ENCODE measurements at places on chromosomes 4 and X.

DNA sequence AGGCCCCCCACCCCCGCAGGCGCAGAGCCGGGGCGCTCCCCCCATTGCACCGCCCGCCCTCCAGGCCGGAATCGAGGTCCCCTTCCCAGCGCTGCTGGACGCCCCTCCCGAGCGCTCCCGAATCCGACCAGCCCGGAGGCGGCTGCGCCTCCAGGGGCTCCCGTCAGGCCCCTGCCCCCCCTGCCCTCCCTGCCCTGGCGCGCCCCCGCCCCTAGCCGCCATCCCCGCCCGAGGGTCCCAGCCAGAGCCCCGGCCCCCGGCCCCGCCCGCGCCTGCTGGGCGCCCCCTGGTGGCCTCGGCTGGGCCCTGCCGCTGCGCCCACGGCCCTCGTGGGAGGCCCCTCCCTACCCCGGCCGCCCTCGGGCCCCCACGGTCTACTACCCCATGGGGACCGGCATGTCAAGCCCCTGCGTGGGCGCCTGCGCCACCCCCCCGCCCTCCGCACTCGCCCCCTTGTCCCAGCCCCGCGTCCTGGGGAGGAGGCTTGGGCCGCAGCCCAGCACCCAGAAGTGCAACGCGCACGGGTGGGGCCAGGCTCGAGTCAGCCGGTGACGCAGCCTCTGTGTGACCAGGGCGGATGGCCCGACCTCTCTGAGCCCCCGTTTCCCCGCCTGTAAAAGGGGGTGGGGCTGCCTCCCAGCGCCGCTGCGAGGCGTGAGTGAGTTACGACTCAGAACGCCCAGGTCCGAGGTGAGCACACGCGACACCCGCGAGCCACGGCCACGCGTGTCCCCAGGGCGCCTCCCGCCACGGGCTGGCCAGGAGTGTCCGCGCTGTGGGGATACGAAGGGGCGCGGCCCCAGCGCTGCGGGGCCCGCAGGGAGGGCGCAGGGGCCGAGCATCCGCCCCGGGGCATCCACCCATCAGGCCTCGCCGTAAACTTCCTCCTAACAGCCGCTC, 104.9 kb downstream of the FAM53A start:
- H3K36me3 ChIP-seq: no peaks in the 10 kb centered on the region
- H3K4me1 ChIP-seq: peaks cover 7% of the 10 kb centered on the region
- no peaks in the 10 kb centered on the region for H3K27me3 ChIP-seq
- DNase-seq: peak; percentile 89
- H3K4me3 ChIP-seq: peak overlapping the region; percentile 73

- H3K36me3 ChIP-seq: no peaks in the 10 kb centered on the region
- no peaks in the 10 kb centered on the region for H3K27me3 ChIP-seq
- no peak for DNase-seq
- H3K4me1 ChIP-seq: peaks cover 9% of the 10 kb centered on the region
- H3K4me3 ChIP-seq: peak within 1 kb of the TSS; percentile 80
Measured at GRCh38 chrX:64205441-64205734, at the start of gene AMER1. Gene AMER1 (minus strand): TSS chrX:64205708. CDS start chrX:64193286, 12,422 bp downstream.

GRCh38 chr4:27931584-27931983, 1070.9 kb downstream of the STIM2 start:
- no peaks in the 10 kb centered on the region for H3K4me1 ChIP-seq
- no peak overlapping the region for H3K27ac ChIP-seq
- no peak for DNase-seq
- no peak overlapping the region for H3K4me3 ChIP-seq
- H3K27me3 ChIP-seq: no peaks in the 10 kb centered on the region

GRCh38 chr4:27176400-27176799, 315.8 kb downstream of the STIM2 start:
- DNase-seq: no peak
- H3K27me3 ChIP-seq: no peaks in the 10 kb centered on the region
- no peaks in the 10 kb centered on the region for H3K4me1 ChIP-seq

GRCh38 chr4:131989576-131989975, 1159.5 kb upstream of the PCDH10 start:
- H3K27ac ChIP-seq: no peak overlapping the region
- no peak overlapping the region for H3K4me3 ChIP-seq
- DNase-seq: no peak
- no peaks in the 10 kb centered on the region for H3K27me3 ChIP-seq
- H3K36me3 ChIP-seq: no peaks in the 10 kb centered on the region
- H3K4me1 ChIP-seq: no peaks in the 10 kb centered on the region

DNA sequence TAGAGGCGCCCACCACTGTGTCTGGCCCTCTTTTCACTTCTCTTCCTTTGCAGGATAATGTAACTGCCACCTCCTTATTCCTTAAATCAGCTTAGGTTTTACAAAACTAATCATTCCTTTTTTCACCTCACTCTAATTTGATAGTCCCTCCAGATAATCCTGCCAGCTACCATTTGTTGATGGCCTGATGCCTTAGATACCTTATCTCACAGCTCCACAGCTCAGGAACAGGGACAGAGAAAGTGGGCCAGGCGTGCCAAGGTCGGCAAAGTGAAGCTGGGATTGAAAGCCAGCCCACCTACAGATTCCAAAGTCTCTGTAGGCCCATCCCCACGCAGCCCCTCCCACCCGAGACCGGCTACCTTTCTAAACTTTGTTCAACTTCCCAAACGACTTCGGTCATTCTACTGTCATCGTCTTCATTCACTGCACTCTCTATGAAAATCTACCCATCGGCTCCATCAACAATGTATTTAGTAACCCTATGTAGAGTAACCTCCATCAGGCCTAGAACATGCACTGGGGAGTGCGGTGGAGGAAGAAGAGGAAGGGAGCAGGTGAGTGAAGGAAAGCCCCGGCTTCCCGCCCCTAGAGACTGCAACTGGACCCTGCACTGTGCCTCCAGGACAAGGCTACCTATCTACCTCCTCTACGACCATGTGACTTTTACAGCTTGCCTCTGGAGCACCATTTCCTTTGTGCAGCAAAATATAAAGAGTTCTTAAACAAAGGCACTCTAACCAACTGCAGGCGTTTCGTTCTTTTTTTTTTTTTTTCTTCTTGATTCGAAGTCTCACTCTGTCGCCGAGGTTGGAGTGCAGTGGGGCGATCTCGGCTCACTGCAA, 1.5 kb downstream of the CASP6 start:
- H3K4me1 ChIP-seq: peaks cover 33% of the 10 kb centered on the region
- DNase-seq: no peak
- peaks cover 17% of the 10 kb centered on the region for H3K36me3 ChIP-seq
- H3K4me3 ChIP-seq: peak overlapping the region; percentile 91
- H3K27me3 ChIP-seq: no peaks in the 10 kb centered on the region
- peak overlapping the region; percentile 89 for H3K27ac ChIP-seq

DNA sequence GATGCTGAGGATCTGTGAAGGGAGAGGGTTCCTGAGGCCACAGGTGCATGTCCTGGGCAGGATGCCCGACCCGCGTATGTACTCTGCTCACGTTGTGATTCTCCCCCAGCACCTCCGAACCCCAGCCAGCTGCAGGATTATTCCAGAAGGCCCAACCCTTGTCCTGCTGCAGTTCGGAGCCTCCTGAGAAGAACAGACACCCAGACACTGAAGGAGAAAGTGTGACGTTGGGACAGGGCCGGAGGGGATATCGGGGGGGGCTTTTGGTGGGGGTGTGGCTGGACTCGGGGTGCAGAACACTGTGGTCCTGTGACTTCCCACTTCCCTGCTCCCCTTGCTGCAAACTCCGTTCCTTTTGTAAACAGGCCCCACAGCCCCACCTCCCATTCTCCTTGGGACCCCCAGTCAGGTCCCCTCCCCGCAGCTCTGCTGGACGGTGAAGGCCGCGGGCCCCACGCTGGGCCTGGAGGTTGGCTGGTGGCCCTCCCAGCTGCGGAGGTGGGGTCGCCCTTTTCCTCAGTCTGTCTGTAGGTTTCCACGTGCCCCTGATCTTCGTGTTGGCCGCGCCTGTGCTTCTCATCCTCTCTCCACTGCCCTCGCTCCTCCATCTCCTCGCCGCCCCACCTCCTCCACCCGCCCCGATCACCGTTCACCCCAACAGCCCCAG, 83.0 kb upstream of the ADRA2C start:
- H3K27ac ChIP-seq: no peak overlapping the region
- no peaks in the 10 kb centered on the region for H3K4me1 ChIP-seq
- no peaks in the 10 kb centered on the region for H3K36me3 ChIP-seq
- DNase-seq: no peak

DNA sequence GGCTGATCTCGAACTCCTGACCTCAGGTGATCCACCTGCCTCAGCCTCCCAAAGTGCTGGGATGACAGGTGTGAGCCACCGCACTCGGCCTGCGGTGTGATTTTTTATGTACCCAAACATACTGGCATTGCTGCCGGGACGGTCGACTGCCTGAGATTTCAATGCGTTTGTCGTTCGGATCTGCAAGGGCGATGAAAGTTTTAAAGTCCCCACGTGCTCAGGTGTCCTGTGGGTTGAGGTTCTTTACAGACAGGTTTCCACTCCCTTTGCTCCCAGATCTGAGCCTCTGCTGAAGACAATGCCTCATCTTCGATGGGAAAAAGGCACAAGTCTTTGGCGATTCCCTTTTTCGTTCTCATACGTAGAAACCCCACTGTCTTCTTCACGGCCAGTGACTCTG, 78.1 kb upstream of the SHOX start:
- no peak overlapping the region for H3K27ac ChIP-seq
- no peak for DNase-seq
- H3K36me3 ChIP-seq: peaks cover 2% of the 10 kb centered on the region
- no peaks in the 10 kb centered on the region for H3K27me3 ChIP-seq
- no peak overlapping the region for H3K4me3 ChIP-seq

DNA sequence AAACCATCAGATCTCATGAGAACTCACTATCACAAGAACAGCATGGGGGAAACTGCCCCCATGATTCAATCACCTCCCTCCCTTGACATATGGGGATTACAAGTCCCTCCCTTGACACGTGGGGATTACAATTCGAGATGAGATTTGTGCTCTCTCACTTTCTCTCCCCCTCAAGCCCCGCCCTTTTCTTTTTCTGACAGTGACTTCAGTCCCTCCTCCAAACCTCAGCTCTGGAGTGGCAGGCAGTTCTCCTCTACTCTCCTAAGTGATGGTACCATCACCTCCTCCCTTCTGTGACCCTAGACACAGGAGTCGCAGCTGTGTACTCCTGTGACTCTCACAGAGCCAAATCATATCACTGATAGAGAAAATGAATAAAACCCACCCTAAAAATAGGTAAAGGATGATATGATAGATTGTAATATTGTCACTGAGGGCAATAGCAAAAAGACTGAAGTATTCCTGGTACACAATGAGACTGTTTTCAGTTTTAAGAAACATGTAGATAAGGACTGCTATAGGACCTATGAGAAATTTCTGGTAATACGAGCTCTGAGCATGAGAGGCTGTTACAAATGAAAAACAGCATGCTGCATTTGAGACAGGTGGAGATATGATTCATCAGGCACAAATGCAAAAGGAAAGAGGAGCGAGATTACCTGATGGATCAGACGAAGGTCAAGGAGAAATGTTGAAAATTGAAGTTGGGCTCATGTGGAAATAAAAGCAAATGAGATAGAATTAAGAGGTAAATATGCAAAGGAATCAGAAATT, 101.2 kb upstream of the CBLL2 start:
- no peak overlapping the region for H3K4me3 ChIP-seq
- DNase-seq: no peak
- no peaks in the 10 kb centered on the region for H3K27me3 ChIP-seq
- H3K36me3 ChIP-seq: peaks cover 1% of the 10 kb centered on the region
- H3K27ac ChIP-seq: no peak overlapping the region
- H3K4me1 ChIP-seq: no peaks in the 10 kb centered on the region

DNA sequence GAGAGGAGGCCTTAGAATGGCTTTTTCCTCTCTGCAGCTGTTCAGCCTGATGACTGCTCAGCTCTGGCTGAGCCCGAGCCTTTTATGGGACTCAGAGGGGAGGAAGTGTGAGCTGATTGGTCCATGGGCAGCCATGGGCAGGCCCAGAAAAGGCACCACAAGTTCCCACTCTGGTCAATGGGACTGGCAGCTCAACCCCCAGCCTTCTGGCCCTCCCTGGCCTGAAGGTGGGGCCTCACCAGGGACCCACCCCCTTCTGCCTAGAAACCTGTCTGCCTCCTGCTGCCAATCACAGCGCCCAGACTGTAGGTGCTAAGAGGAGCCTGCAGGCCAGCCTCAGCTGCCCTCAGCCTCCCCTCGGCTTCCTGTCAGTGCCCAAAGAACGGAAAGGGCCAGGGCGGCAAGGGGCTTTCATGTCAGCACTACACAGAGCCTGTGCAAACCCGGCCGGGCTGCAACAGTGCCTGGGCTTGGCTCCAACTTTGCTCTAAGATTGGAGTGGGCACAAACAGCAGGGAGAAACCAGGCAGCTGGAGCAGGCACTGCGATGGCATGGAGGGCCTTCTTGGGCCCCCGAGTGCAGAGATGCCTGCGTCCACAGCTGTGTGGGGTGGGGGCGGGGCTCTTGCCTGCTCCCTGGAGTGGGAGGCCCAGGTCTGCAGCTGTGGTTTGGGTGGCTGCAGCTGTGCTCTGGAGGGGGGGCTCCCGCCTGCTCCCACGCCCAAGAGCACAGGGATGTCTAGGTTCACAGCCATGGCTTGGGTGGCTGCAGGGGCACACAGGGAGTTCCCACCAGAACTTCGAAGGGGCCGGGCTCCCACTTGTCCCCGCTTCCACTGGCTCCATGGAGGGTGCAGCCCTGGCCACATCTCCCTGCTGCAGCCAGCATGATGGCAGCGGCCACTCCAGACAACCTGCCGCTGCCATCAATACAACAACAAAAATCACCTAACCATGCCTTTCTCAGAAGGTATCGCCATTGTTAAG, 92.6 kb downstream of the NXF2 start:
- H3K27ac ChIP-seq: no peak overlapping the region
- no peaks in the 10 kb centered on the region for H3K36me3 ChIP-seq
- no peaks in the 10 kb centered on the region for H3K4me1 ChIP-seq
- H3K27me3 ChIP-seq: peaks cover 3% of the 10 kb centered on the region
- DNase-seq: peak; percentile 39
